ENCODE measurements at places on chromosomes 12 and 14. TPM values are rescaled to one million over a fixed set of nuclear protein-coding genes. Genes with fewer than 3 reads are reported as not detected.

Gene LYZ
- 17.3 TPM for polyA plus RNA-seq

Gene TMEM132D
- not detected for polyA plus RNA-seq

Gene LRP1-AS
- polyA plus RNA-seq, result not detected

Gene PPM1H
- not detected for polyA plus RNA-seq

Gene WSCD2
- polyA plus RNA-seq, result not detected

GRCh38 chr12:131115766-131116467, 162.2 kb downstream of the ADGRD1 start:
- no peaks in the 10 kb centered on the region for H3K4me1 ChIP-seq
- H3K4me3 ChIP-seq, result no peak overlapping the region
- no peaks in the 10 kb centered on the region for H3K36me3 ChIP-seq
- H3K27ac ChIP-seq, result no peak overlapping the region
- H3K27me3 ChIP-seq, result peaks cover 4% of the 10 kb centered on the region

GRCh38 chr12:26845057-26845666, 12.2 kb upstream of the ITPR2 start:
- H3K27me3 ChIP-seq, result no peaks in the 10 kb centered on the region
- no peak for DNase-seq
- no peaks in the 10 kb centered on the region for H3K36me3 ChIP-seq
- H3K4me3 ChIP-seq, result no peak overlapping the region
- H3K4me1 ChIP-seq, result peaks cover 8% of the 10 kb centered on the region
- no peak overlapping the region for H3K27ac ChIP-seq

DNA sequence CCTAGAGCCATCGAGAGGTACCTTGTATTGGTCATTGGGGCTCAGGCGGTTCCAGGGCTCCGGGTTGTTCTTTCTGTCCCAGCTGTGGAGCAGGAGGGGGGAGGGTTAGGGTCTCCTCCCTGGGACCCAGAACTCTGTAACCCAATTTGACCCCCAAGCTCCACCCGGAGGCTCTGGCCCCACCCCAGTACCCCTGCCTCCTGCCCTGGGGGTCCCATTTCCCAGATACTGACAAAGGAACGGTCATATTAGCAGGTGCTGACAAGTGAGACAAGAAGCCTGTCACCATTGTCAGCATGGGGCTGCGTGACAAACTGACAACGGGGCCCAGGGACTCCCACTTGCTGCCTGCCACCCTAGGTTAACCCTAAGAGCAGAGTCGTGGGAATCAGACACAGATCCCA, 6.2 kb downstream of the SHMT2 start:
- peaks cover 25% of the 10 kb centered on the region for H3K27me3 ChIP-seq
- DNase-seq, result no peak
- peaks cover 33% of the 10 kb centered on the region for H3K4me1 ChIP-seq
- no peak overlapping the region for H3K4me3 ChIP-seq
- H3K27ac ChIP-seq, result no peak overlapping the region

DNA sequence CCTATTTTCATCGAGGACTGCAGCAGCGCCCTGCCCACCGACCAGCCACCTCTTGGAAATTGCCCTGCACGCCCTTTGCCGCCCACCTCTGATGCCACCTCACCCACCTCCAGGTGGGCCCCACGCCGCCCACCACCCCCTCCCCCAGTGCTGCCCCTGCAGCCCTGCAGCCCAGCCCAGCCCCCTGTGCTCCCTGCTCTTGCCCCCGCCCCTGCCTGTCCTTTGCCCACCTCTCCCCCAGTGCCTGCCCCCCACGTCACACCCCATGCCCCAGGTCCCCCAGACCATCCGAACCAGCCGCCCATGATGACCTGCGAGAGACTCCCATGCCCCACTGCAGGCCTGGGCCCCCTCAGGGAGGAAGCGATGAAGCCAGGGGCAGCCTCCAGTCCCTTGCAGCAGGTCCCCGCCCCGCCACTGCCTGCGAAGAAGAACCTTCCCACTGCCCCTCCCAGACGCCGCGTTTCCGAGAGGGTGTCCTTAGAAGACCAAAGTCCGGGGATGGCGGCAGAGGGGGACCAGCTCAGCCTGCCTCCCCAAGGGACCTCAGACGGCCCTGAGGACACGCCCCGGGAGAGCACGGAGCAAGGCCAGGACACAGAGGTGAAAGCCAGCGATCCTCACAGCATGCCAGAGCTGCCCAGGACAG, 96.5 kb downstream of the LGMN start:
- H3K4me3 ChIP-seq, result peak overlapping the region; percentile 98
- no peaks in the 10 kb centered on the region for H3K27me3 ChIP-seq
- H3K36me3 ChIP-seq, result peaks cover 28% of the 10 kb centered on the region
- peaks cover 75% of the 10 kb centered on the region for H3K4me1 ChIP-seq
- peak; percentile 14 for DNase-seq

DNA sequence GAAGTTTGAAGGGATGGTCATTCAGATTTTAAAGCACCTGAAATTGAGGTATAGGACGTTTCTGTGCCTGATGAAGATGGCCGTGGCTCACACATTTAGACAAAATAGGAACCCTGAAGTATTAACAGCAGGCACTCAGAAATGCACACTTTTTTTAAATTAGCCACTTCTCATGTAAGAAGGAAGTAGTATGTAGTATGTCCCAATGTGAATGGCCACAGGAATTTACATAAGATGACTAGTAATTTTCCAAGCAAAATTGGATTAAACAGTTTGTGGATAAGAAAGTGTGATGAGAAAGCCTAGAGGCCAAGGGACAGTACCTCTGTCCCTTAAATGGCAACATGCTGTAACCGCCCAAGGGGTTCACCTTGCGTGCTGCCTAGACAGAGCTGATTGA, 1.8 kb upstream of the MIS18BP1 start:
- H3K27ac ChIP-seq, result no peak overlapping the region
- peaks cover 25% of the 10 kb centered on the region for H3K36me3 ChIP-seq
- no peak for DNase-seq
- peaks cover 20% of the 10 kb centered on the region for H3K4me1 ChIP-seq
- H3K4me3 ChIP-seq, result peak overlapping the region; percentile 28

GRCh38 chr12:124684971-124685688, 117.7 kb upstream of the NCOR2 start:
- no peak overlapping the region for H3K27ac ChIP-seq
- H3K27me3 ChIP-seq, result no peaks in the 10 kb centered on the region
- DNase-seq, result no peak
- no peaks in the 10 kb centered on the region for H3K36me3 ChIP-seq
- no peak overlapping the region for H3K4me3 ChIP-seq

GRCh38 chr12:52195065-52195730, 3.4 kb upstream of the KRT80 start:
- H3K27me3 ChIP-seq, result peaks cover 8% of the 10 kb centered on the region
- H3K4me3 ChIP-seq, result no peak overlapping the region
- DNase-seq, result no peak
- no peaks in the 10 kb centered on the region for H3K36me3 ChIP-seq
- H3K27ac ChIP-seq, result no peak overlapping the region

- H3K27me3 ChIP-seq, result peaks cover 2% of the 10 kb centered on the region
- DNase-seq, result no peak
- H3K4me1 ChIP-seq, result peaks cover 6% of the 10 kb centered on the region
- no peaks in the 10 kb centered on the region for H3K36me3 ChIP-seq
- H3K4me3 ChIP-seq, result no peak overlapping the region
Measured at GRCh38 chr14:64826333-64826732, 53.4 kb downstream of the SPTB start.
